Renal cortical epithelial cell (primary cell): ENCODE measurements at places on chromosomes 12 and 14.

- DNase-seq, result no peak
These were observed 2.3 kb upstream of the SMUG1 start for GRCh38 chr12:54191126-54191525.

DNA sequence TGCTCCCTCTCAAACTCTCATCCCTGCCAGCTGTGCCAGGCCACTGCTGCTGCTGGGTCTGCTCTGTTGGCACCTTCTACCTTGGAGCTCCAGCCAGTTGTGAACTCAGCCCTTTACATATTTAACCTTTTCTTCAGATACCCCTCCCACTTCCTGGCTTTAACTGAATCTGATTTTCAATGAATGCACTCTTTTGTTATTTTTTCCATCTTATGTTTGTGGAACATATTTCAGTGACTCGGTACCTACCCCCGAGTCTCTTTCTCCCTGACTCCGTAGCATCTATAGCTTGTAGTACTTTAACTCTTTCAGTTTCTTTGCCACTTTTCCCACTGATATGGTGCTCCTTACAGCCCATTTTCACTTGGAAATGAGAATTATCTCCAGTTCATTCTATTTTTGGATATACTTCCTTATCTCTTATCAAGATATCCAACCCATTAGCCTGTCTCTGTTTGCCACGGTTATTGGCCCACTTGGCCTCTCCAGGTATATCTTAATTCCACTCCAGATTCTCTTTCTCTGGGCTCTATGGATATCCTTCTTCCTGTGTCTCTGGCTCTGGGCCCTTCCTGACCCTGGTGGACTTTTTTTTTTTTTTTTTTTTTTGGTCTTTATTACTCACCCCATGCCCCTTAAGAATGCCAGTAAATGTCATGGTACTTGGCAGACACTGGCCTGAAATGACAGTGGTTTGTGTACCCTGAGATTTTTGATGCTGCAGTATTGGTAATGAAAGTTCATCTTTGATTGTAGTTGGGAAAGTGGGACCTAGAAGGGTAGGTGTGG lies 62.7 kb downstream of the PELI2 start:
- no peak for DNase-seq

GRCh38 chr14:61562321-61563161 lies 132.8 kb upstream of the HIF1A start:
- DNase-seq, result peak; percentile 100

DNA sequence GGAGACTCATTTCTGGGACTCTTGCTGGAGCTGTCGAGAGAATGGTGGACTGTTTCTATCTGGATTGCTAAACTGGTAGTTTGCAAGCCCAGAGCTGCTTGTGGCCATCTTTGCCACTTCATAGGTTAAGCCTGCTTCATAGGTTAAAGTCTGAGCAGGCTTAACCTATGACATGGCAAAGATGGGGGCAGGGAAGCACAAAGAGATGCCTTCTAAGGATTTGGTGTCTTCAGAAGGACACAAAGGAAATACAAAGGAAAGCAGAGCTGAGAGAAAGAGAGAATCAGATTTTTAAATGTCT lies 78.4 kb upstream of the MAX start:
- no peak for DNase-seq

- DNase-seq, result no peak
These were observed 3.3 kb downstream of the ENO2 start for GRCh38 chr12:6917491-6918231.

DNA sequence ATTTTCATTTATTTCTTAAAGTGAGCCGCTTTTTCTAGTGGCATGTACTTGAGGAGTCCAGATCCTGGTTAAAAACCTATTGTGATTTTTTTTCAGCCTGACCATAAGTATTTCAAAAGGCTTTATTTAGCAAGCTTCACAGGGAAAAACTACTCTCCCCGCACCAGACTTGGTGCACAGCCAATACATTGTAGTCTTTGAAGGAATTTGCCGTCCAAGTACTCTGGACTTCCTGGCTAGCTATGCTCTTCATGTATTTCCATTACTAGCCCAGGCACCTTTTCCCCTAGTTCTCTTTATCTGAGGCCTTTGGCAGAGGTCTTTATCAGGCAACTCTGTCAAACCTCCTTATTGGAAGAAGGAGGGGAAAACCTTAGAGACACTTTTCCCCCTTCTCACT lies 234.7 kb downstream of the CCDC91 start:
- DNase-seq, result peak; percentile 96

GRCh38 chr12:109386059-109386433 lies 38.3 kb downstream of the MYO1H start:
- DNase-seq, result no peak

GRCh38 chr12:25701290-25701689 lies 148.2 kb upstream of the LMNTD1 start:
- DNase-seq, result peak; percentile 63

DNA sequence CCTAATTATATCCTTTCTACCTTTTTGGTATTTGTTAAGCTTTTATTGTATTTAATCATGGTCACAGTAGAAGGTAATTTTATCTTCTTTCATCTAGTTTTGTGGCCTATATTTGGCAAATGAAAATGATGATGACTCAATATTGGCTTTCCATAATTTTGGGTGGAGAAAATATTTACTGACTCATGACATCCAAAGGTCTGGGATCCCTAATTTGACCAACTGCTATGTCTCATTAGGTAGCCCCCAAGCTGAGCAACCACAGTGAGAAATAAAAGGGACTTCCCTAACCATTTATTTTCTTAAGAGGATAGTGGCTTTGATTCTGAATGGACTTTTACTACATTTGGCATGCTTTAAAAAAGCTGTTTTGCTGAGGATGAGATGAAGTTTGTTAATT lies 289.5 kb downstream of the RMST start:
- no peak for DNase-seq

GRCh38 chr14:77593501-77593961 lies 22.9 kb downstream of the SPTLC2 start:
- DNase-seq, result peak; percentile 61

GRCh38 chr12:57904426-57904825 lies 36.9 kb upstream of the ATP23 start:
- DNase-seq, result no peak

DNA sequence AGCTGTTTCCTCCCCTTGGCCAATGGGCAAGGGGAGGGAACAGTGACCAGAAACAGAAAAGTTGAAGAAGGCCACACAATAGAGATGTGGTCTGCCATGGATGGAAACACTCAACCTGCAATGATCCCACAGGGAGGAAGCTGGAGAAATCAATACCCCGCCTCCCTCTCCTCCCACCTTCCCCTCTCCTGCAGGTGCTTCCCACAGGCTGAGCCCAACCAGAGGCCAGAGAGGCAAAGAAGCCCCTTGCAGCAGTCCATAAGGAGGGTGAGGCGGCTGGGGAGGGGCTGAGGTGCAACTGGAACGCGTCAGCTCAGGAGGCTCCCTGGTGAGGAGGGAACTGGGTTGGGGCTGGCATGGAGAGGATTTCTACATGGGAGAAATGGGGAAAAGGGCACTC lies 84.0 kb downstream of the RNF34 start:
- DNase-seq, result no peak

DNA sequence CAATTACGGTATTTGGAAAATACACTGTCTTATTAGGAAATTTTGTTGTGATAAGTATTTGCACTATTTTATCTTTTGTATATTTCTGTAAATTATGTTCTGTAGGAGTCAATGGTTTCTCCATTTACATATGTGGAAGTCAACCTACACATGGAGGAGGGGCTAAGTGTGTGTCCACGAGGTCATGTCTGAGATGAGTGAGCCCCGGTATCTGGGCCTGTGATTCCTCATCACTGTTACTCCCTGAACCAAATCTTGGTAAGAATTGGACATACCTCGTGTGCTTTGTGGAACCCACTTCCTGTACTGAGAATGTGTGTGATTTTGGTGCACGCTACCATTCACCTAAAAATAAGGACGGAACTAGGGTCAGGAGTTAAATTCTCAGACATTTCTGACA lies 1105.5 kb downstream of the TMEM121 start:
- no peak for DNase-seq

GRCh38 chr12:8969861-8970411 lies 19.4 kb upstream of the KLRG1 start:
- no peak for DNase-seq

GRCh38 chr12:57993834-57994233 lies 52.5 kb downstream of the ATP23 start:
- no peak for DNase-seq

DNA sequence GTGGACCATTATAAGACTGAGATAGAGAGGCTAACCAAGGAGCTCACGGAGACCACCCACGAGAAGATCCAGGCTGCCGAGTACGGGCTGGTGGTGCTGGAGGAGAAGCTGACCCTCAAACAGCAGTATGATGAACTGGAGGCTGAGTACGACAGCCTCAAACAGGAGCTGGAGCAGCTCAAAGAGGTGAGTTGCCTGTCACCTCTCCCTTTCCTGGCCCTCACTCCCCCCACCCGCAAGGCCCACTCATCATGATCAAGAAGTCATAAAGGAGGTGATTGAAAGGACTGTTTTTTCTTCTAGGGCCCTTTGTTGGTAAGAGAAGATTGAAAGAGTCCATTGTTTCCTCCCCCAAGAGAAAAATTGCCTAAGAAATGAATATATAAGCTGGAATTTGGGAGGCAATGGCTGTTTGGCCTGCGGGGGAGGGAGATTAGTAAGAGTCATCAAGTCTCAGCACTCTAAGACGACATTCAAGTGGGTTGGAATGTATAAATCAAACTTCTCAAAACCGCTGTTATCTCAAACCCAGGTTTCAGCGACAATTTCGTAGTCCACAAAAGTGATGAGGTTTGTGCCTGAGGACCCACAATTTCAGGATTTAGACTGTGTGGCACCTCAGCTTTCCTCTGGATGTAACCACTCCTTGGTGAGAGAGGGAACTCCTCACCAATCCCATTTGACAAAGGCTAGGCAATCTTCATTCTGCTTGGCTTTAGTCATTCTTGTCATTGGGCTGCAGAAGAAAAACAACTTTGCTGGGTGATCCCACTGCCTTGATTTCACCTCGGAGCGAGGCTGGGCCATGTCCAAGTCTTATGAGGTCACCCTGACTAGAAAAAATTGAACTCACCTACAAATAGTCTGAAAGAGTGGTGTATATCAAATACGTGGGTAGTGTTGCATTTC lies 966 bp downstream of the BICD1 start:
- peak; percentile 72 for DNase-seq

DNA sequence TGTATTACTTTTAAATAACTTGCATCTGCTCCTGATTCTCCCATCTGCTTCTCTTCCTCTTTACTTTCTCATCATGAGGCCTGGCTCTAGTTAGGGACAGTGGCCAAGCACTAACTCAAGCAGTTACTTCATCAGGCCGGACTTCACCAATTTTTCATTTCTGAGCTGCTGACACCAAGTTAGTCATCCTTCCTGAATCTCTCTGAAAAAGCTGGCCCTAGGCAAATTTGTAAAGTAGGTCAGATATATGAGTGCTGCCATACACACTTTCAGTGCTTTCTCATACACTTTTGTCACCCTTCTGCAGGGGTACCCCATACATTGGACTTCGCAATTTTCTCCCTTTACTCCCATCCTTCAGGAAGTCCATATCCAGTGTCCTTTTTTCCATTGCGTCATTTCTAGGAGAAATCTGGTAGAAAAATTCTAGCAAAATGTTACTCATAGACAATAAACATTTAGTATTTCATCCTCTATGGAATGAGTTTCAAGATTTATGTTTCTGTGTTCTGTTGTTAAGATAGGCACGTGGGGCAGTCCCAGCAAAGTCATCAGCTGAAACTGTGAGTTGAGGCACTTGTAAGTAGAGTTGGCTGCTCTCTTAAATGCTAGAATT lies 276.8 kb upstream of the TMPO start:
- DNase-seq, result no peak

DNA sequence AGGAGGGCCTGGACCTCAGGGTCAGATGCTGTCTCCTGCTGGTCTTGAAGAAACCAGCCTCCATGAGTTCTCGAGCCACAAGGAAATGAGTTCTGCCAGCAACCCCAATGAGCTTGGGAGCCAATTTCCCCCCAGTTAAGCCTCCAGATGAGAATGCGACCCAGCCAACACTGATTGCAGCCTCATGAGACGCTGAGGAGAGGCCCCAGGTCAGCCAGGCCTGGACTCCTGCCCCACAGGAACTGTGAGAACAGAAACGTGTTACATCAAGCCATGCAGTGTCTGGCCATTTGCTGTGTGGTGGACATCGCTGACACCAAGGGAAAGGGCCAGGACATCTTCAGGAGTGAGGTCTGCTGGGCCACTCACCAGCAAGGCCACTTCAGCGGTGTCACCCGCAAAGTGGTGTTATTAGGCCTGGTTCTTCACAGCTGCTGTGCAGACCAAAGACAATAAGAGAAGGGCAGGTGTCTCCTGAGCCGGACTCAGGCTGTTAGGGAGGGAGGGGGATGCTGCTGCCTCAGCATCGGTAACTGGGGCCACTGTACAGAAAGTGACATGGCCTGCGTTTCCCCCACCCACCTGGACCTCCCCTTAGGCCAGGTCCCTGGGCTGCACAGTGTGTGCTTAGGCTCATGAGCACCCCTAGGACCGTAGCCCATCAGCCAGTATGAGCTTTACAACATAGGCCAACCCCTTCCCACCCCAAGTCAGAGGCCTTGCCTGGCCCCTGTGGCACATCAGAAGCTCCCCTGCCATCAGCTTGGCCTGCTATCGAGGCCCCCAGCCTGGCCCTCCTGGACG lies 272.4 kb upstream of the RTL1 start:
- DNase-seq, result no peak

DNA sequence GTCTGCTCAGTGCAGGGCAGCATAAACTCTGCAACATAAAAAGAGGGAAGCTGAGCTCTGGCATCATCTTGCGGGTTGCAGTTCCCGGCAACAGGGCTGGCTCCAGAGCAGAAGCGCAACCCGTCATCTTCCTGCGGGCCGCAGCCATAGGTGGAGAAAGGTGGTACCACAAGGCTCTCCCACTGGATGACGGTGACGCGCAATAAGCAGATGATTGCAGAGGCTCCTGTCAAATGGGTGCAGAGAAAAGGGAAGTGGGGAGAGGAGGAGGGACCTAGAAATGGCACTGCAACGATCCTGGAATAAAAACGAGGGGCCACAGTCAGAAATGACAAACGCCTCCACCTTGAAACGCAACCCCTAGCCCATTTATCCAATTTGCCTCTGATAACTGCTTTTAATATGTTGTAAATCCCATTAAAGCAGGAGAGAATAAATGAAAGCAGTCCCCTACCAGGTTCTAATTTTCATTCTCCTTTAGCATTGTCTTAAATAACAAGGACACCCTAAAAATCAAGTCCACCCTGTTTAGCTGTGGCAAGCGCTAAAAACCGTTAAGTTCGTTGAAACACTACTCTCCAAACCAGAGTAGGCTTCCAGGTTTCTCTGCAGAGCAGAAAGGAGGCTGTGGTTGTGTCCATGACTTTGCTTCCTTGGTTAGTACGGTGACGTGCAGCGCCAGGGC lies 30.9 kb upstream of the TUBA1C start:
- no peak for DNase-seq
